Hypothalamus (tissue), 51 donors: ENCODE measurements at places on chromosomes 4 and X.

DNA sequence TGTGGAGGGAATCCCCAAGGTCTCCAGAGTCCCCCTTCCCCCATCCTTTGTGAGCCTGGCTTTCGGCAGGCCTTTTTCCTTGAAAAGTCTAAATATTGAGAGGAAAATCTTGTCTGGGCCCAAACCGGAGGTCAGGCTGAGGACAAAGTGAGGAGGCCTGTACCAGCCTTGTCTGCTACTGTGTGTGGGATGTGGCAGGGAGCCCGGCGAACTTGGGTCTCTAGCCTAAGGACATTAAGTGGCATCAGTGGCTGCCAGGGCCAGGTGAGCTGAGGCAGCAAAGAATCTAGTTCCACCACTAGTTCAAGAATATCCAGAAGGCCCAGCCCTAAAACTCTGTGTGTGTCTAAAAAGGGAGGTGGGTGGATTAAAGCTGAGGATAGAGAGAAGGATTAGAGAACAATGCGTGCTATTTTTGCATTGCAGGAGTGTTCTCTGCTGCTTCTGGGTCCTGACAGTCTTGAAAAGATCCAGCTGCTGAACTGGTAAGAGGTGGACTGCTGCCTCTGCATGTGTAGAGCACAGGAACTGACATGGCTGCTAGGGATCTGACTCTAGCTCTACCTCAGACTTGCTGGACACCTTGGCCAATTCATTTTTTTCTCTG, 1.2 kb upstream of the AMER1 start:
- no peak for DNase-seq

- no peak for DNase-seq
These were observed 29.9 kb downstream of the DKK2 start for GRCh38 chr4:107006218-107006617.

DNA sequence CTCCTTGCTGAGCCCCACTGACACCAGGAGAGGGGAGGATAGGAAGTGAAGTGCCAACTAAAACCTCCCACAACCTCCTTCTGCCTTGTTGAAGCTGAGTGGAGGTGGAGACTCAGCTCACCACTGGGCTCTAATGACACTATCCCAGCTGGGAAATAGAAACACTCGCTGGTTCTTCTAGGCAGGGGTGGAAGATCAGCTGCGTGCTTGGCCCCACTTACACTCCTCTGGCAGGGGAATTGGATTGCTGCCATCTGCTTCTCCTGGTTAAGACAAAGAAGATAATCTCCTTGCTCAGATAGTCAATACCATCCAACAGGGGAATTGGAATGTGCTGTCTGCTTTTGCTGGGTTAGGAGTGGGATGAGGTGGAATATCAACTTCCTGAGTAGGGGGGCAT, 392.5 kb downstream of the ZNF674 start:
- no peak for DNase-seq

GRCh38 chr4:7990807-7991459, 51.3 kb upstream of the AFAP1 start:
- no peak for DNase-seq

GRCh38 chrX:84710611-84711010, 208.4 kb upstream of the HDX start:
- DNase-seq: no peak

DNA sequence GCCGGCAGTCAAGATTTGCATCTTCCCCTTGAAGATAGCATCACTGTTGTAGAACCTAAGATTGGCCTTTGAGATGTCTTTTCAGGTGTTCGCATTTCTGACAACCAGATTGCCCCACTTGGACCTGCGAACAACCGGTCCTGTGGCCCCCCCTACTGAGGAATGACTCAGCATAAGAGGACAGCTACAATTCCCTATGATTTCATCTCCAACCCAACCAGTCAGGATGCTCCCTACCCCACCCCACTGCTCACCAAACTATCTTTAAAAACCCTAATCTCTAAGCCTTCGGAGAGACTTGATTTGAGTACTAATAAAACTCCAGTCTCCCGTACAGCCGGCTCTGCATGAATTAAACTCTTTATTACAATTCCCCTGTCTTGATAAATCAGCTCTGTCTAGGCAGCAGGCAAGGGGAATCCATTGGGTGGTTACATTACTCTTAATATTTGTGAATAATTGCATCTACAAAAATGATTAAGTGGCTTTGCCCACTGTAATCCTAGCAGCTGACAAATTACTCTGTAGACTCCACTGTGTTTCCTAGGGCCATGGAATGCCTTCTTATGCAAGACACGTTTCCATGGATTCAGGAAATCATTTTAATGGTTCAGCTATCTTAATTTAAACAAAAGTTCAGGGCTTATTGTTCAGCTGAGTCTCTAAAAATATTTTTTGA, 95.4 kb downstream of the GPR143 start:
- no peak for DNase-seq

- no peak for DNase-seq
These were observed 1.0 kb downstream of the SHISA3 start for GRCh38 chr4:42398171-42398870.

DNA sequence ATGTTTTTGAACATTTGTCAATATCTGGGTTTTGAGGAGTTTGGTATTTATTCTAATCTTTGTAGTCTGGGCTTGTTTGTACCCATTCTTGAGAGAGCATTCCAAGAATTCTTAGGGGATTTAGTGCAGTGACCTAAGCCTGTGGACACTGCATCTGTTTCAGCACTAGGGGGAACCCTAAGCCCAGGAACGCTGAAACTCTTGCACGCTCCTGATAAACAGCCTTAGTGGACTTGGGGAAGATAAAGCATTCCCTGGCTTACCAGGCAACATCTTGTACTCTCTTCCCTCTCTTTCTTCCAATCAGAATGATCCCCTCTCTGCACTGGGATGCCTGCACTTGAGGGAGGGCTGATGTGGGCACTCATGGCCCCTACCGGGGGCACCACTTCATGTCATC, 654.9 kb upstream of the HTR2C start:
- DNase-seq: no peak

GRCh38 chrX:150968862-150969720, 14.0 kb upstream of the HMGB3 start:
- no peak for DNase-seq

DNA sequence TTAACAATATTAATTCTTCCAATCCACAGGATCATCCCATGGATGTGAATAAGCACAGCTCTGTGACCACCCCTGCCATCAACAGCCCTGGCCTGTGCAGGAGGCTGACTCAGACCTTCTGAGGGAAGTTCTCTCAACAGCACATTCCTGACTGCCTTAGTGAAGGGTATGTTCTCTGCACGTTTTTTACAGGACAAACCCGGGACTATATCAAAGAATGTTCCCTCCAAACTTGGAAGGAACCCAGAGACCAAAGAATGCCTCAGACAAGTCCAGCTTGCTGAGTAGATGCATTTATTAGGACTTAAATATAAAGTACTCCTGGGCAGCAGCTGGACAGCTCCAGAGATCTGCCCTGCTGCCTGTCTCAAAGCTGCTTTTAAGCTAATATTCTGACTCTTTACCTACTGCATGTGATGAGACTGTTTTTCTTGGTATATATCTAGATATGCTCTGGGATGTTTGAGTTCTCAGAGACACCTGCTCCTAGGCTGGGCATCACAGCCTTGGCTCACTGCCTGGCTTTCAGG, 1127.8 kb upstream of the PRKX start:
- DNase-seq: no peak

- no peak for DNase-seq
These were observed 31.0 kb upstream of the BEX4 start for GRCh38 chrX:103183912-103184311.

GRCh38 chr4:94419956-94420355, 31.8 kb upstream of the PDLIM5 start:
- DNase-seq: no peak

GRCh38 chr4:84235126-84235944, 263.8 kb downstream of the NKX6-1 start:
- DNase-seq: no peak

DNA sequence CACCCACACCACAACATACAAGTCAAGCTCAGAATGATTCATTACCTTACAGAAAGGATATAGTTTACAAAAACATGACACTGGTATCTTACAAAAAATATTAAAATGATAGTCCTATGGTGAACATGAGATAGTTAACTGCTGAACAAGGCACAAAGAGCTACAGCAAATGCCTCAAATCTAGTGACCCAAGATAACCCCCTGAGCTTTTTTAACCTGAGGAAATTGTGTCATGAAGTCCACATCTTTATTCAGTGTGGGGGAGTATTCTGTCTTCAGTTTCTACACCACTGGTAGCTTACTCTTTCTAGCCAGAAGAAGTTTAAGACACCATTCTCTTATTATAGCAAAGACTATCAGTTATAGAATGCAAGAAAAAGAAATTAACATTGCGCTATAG, 218.7 kb downstream of the MAPK10 start:
- no peak for DNase-seq

DNA sequence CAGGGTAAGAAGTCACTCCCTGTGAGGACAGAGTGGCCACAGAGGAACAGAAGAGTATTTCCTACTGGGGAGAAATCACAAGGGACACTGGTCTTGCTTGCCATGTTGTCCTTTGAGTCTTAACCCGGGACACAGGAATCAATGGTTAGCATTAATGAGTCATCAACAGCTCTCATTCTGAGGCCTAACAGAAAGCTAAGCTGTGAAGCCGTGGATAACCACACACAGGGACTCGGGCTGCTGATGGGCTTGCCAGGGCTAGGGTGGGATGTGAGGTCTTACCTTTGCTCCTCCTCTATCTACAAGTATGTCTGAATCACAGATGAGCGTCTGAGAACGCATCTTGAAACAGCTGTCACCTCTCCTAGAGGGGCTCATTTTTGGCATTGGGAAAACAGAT, 22.2 kb downstream of the HELT start:
- no peak for DNase-seq

DNA sequence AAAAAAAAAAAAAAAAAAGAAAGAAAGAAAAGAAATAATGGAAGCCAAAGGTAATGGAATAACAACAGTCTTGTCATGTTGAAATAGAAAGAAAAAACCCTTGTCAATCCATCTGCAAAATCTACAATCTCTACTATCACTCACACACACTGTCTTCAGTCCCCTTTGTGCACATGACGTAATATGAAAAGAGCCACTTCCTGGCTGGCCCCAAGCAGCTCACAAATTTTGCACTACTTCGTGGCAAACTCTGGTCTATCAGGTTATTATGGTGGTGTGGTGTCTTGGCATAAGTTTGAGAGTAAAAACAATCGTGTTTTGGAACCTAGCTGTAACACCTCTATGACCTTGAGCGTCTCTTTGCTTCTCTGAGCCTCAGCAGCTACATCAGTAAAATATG, 8.3 kb upstream of the AFAP1 start:
- DNase-seq: no peak

- DNase-seq: no peak
These were observed 256.9 kb upstream of the DKK2 start for GRCh38 chr4:107292979-107293378.

DNA sequence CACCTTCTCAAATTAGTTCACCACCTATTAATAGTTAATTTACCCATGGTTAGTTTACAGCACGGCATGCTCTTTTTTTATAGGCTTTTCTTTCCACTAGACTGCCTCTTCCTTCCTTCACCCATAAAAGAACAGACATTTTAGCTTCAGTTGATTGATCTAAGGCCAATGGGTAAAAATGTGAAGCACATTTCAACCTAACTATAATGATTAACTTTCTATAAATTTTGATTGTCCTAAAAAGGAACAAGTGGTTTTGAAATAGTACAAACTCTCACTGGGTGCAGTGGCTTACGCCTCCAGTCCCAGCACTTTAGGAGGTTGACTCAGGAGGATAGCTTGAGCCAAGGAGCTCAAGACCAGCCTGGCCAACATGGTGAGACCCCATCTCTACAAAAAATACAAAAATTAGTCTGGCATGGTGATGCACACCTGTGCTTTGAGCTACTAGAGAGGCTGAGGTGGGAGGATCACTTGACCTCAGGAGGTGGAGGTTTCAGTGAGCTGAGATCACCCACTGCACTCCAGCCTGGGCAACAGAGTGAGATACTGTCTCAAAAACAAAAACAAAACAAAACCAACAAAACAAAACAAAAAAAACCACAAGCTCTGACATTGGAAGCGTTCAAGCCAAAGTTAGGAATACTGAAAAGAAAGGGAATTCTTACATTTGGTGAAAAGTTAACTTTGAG, 89.9 kb upstream of the FAT1 start:
- no peak for DNase-seq

DNA sequence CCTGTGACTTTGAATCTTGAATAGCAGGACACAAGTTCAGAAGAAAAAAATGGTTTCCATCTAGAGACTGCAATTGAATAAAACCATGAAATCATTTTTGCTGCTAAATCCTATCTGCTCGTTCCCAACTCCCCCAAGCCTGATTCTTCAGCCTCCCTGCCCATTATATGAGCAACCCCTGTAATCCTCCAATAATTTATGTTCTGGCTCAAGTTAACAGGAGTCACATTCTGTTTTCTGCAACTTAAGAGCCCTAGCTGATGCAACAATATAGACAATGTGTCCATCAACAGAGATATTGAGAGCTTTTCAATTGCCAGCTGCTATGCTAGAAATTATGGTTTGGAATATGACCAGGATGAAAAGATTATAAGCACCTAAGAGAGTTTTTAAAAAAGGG, 84.1 kb downstream of the LDB2 start:
- no peak for DNase-seq

GRCh38 chr4:44652002-44652401, 577 bp upstream of the YIPF7 start:
- DNase-seq: no peak

GRCh38 chrX:69216911-69217310, 51.7 kb upstream of the PJA1 start:
- no peak for DNase-seq

- no peak for DNase-seq
These were observed 3.8 kb upstream of the CENPC start for GRCh38 chr4:67549123-67549522.

- no peak for DNase-seq
These were observed 20.9 kb downstream of the NFKB1 start for GRCh38 chr4:102522031-102522440.

DNA sequence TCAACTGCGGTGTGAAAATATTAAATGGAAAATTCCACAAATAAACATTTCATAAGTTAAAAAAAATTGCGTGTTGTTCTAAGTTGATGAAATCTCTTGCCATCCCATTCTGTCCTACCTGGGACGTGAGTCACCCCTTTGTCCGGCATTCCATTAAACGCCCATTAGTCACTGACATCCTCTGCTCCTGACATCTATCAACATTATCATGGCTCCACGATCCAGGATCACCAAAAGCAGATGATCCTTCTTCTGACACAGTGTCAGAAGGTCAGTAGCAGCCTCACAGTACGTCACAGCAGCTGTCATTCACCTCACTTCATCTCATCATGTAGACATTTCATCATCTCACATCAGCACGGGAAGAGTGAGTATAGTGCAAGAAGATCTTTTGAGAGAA, 125.7 kb downstream of the ZNF827 start:
- no peak for DNase-seq

GRCh38 chr4:179867300-179867878, 2375.8 kb upstream of the TENM3 start:
- DNase-seq: no peak

DNA sequence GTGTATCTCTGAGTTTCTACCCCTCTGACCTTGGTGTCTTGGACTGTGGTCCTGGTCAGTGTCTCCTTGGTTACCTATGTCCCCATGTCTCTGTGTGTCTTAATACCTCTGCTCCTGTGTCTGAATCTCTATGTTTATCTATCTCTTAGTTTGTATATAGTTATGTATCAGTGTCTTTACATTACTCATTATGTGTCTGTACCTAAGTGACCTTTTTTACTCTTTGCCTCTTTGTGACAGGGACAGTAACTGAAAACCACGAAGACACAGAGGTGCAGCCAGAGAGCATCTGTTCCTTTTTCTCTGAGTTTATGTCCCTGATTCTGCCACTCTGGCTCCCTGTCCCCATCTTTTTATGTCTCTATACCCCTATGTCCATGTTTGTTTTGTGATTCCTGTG, 49.4 kb downstream of the ITIH6 start:
- no peak for DNase-seq
